NCI-H748 treated with DMSO at 0.1 percent for 48 hours (cell line): ENCODE measurements at places on chromosomes 1 and 21.

DNA sequence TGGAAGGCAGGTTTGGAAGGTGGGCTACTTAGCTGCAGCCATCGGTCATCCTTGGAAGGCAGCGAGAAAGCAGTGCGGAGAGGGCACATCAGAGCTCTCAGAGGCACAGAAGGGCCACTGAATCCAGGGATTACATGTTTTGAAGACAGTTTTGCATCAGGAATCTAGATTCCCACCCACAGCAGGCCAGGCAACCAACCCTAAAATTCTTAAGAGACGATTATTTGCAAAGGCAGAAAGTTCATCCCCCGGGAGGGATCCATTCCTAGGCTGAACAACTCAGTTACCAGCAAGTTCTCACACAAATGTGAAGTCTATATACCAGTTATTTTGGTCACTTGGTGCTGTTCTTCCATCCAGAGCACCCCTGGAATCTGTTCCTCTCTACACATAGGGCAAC lies 457.3 kb upstream of the VAMP3 start:
- no peak for DNase-seq

DNA sequence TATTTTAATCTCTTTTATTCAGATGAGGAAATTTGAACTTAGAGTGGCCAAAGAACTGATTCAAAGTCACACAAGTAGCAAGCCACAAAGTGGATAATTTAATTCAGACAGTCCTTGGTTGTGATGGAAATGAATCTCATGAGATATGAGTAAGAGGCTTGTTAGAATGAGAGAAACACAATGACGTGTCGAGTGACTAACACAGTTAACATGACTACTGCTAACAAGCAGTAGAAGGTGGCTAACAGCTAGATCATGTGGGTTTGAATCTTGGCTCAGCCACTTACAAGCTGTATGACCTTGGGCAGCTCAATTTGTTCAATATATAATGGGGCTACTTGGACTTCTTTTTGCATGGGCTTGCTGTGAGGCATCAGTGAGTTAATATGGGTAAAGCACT lies 104.5 kb upstream of the LMO4 start:
- no peak for DNase-seq

DNA sequence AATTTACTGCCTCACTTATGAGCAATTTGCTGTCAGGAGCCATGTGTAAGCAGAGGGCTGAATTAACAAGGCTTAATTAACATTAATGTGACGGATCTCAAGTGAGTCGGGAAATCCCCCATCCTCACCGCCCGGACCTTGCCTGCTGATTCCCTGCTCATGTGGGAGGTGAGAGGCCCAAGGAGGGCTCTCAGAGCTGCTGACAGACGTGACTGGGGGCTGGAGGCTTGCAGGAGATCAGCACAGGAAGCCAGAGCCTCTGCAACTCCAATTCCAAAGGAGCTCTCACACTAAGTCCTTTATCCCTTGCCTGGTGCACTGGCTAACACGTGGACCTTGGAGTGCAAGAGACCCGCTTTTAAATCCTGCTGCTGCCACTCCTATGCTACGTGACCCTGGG lies 19.4 kb downstream of the LRP8 start:
- no peak for DNase-seq

DNA sequence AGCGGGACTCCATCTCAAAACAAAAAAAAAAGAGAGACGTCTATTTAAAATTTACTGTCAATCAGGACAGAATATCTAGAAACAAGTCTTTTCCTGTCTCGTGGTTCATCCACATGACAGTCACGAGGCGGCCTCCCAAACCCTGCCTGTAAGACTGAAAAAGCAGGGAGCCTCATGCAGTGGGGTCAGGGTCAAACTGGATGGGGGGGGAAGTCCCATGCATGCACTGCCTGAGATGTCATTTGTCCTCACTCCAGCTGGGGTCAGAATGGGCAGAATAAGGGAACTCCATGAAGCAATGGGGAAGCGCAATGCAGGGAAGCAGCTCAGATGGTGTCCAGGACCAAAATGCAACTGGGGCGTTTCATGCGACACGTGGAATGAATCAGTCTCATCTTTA lies 85.5 kb downstream of the PIK3CD start:
- no peak for DNase-seq

DNA sequence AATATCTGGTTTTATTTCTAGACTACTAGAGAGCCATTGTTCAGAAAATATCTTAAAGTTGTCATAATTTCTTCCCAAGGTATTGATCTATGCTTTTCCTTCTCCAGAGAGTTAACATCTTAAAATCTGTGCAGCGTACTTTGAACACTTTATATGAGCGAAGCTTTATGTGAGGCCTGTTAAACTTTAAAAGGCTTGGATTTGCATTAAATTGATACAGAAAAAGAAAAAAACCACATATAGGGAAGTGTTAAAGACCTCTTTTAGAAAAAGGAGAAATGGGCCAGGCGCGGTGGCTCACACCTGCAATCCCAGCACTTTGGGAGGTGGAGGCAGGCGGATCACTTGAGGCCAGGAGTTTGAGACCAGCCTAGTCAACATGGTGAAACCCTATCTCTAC lies 59.2 kb upstream of the MORC3 start:
- DNase-seq: no peak

DNA sequence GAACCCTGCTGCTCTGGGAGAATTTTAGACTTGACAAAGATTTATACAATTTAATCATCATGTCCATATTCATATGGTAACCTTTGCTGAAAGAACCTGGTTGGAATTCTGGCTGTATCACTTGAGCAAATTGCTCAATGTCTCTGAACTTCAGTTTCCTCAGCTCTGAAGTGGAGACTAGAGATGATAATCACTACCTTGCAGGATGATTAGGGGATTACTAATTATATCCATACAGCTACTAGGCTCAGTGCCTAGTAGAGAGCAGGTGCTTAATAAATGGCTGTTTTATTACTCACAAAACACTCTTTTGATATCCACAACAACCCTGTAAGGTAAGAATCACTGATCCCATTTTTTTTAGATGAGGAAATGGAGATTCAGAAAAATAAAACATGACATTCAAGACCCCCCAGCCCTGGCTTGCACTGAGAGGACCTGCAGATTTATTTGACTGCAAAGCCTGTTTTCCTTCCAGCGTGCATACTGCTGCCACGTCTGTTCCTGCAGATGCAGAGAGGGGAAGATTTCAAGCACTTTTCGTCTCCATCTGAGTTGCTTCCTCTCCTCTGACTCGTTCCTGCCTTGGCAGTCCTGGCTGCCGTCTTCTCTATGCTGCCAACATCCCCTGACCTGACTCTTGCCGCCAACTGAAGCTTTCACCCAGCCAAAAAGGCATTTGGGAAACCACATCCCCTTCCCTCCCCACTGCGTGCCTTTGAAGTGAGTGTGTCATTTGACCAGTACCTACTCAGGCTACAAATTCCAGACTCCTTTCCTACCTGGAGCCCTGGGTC lies 203.0 kb downstream of the PLPP3 start:
- DNase-seq: peak; percentile 28

DNA sequence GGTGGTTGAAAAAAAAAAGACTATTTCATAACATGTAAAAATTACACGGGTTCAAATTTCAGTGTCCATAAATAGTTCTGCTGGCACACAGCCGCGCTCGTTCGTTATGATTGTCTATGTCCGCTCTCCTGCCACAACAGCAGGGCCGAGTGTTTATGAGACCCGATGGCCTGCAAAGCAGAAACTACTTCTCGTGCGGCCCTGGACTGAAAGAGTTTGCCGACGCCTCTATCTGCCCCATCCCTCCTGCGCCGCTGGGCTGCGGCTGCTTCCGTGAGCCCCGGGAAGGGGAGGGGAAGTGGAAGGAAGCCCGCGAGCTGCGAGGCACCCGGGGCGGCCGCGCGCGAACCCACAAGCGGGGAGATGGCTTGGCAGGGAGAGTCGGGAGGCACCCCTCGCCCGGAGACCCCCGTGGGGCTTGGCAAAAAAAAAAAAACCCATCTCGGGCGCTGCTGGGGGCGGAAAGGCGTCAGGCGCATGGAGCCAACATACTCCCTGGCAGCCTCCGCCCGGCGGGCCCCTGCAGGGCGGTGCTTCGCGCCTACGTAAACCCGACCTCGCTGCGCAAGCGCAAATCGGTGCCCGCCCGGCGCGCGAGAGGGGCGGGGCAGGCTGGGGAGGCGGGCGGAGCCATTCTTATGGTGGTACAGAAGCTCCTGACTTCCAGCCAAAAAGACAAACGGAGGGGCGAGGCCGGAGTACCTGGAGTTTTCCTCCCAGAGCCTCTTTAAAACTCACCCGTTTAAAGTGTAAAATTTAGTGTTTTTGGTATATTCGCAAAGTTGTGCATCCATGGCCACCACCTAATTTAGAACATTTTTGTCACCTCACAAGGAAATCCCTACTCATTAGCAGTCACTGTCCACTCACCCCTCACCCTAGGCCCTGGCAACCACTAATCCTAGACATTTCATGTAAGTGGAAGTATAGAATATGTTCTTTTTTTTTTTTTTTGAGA lies 8.3 kb downstream of the SLC27A3 start:
- peak; percentile 85 for DNase-seq

GRCh38 chr21:32570456-32570855 lies 14.9 kb downstream of the TCP10L start:
- DNase-seq: no peak

- no peak for DNase-seq
Observed at GRCh38 chr21:44628707-44629391, 2.0 kb downstream of the KRTAP10-9 start.

DNA sequence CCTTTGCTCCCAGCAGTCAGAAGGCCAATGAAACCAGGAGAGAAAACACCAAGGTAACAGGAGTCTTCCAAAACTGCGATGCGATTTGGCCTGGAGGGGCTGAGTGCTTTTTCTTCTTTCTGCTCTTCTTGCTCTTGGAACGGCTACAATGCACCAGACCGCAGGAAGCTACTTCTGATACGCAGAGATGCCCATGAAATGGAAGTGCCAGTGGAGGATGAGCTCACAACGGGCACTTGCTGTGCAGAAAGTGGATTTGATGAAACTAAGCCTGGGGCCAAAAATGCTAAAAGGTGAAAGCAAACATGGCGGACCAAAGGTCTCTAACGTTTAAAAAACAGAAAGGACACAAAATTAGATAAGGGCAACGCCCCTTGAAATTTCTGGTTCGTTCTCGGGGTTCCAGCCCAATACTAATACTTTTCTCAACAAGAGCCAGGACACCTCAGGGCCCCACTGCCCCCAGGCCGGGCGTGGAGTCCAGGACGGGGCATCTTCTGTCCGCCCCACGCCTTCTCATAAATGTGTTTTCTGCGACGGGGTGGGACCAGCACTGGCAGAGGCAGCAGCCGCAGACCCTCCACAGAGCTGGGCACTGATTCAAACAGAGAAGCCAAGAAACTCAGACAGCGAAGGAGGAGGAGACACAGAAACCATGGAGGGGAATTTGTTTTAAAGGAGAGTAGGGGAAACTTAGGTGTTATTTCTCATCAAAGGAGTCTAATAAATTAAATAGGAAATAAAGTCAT lies 101.3 kb downstream of the CRYAA start:
- no peak for DNase-seq

DNA sequence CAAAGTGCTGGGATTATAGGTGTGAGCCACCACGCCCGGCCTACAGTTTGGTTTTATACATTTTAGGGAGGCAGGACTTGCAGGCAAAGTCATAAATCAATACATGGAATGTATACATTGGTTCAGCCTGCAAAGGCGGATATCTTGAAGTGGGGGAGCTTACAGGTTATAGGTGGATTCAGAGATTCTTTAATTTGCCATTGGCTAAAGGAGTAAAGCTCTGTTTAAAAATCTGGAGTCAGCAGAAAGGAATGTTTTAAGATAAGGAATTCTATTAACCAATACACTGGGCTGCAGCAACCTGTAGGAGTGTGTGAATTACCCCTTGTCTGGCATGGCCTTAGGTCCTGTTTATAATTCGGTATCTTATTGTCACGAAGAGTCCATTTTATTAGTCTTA lies 57.6 kb downstream of the OPTC start:
- no peak for DNase-seq

GRCh38 chr1:216183007-216183406 lies 240.2 kb downstream of the USH2A start:
- DNase-seq: no peak

- no peak for DNase-seq
Observed at GRCh38 chr1:94874423-94874822, 52.5 kb downstream of the CNN3 start.

DNA sequence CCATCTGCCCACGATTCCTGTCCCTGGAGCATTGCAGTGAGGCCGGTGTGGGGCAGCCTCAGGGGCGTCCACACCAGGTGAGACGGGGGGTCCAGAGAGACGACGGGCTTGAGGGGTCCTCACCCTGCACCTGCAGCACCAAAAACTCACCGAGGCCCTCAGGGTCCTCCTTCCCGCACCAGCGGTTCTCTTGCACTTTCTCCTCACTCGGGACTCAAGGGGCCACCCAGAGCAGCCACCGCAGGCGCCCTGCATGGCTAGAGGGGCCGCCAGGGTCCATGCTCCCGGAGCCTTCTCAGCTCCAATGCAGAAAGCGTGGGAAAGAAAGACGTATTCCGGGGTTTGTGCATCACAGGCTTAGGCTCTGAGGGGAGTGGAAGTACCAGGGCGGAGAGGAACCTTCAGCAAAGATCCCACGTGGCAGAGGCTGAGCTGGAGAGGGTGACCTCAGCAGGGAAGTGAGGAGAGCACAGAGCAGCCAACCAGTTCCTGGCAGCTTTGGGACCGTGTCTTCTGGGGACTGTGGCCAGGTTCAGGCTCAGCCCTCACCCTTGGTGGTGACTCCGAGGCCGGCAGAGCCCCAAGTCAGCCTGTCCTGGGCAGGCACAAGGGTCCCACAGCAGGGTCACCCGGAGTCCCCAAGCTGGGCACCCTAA lies 19.5 kb upstream of the COL6A2 start:
- no peak for DNase-seq

- no peak for DNase-seq
Observed at GRCh38 chr1:69284508-69284907, 283.2 kb upstream of the LRRC7 start.

GRCh38 chr1:61807606-61808140 lies 65.4 kb downstream of the PATJ start:
- DNase-seq: no peak

DNA sequence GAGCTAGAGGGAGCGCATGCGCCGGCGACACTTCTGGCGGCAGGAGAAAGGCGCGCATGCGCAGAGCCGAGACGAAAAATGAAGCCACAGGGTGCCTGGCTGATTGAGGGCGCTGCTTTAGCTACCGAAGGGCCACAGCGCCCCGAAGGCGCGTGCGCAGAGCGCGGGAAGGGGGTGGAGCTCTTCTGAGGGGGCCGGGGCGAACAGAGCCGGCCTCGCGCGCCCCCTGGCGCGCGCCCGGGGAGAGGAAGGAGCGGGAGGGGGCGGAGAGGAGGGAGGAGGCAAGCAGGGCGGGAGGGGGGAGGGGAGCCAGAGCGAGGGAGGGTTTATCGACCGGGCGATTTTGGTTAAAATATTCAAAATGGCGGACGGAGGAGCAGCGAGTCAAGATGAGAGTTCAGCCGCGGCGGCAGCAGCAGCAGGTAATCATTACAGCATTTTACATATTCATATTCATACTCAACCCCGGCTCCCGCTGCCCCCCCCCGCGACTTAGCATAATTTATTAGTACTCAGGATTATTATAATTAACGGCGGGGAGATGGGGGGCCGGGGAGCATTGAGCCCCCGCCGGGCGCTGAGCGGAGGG lies at the start of gene POU2F1:
Gene POU2F1 (plus strand): TSS at position 350 of the 589 bp plus-strand sequence. CDS start 12 bp downstream, at position 362.
- peak; percentile 98 for DNase-seq
